ENCODE measurements at places on chromosomes 5 and 9.

GRCh38 chr5:116404016-116404415 lies 170.6 kb downstream of the SEMA6A start:
- DNase-seq: no peak

GRCh38 chr5:36305571-36306326 lies 4.0 kb upstream of the RANBP3L start:
- no peak for DNase-seq

DNA sequence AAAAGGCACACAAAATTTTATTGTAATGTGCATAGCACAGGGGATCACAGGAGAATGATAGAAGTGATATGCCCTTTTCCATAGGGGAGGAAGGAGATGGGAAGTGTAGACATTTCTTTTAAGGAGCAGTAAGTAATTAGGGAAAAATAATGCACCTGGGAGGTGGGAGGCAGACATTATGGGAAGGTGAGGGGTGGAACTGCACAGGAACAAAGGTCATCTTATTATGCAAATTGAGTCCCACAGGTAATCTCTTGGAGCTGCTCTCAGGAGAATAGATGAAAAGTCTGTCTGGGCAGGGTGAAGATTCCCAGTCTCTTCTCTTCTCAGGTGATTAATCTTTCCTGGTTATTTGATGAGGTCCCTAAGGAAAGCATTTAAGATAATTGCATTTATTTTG lies 331.5 kb downstream of the ENC1 start:
- DNase-seq: no peak

- no peak for DNase-seq
Measured at GRCh38 chr5:27034565-27034964, 3.8 kb downstream of the CDH9 start.

DNA sequence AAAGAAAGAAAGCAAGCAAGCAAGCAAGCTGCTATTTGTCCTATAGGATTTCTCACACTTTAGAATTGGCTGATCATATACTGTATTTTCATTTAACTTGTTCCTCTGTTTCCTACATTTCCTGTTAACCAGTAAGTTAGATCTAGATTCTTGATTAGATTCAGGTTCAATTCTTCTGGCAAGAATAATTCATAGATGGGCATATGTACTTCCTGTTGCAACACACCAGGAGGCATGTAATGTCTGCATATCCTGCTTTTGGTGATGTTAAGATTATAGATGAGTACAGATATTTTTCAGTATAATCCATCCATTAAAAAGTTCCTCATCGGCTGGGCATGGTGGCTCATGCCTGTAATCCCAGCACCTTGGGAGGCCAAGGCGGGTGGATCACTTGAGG lies 10.8 kb upstream of the KIF27 start:
- no peak for DNase-seq

- DNase-seq: no peak
Measured at GRCh38 chr5:6551287-6551954, 81.4 kb downstream of the NSUN2 start.

DNA sequence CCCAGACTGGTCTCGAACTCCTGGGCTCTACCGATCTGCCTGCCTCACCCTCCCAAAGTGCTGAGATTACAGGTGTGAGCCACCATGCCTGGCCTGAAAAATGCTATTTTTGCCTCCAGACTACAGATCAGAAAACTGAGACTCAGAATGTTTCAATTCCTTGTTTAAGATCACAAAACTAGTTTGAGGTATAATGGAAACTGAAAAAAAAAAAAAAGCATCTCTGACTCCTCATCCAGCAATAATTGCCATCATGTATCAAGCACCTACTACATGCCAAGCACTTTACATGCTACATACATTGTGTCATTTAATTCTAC lies 35.6 kb downstream of the PLAC8L1 start:
- DNase-seq: no peak

- no peak for DNase-seq
Measured at GRCh38 chr9:16139774-16140173, 586.9 kb downstream of the CCDC171 start.

DNA sequence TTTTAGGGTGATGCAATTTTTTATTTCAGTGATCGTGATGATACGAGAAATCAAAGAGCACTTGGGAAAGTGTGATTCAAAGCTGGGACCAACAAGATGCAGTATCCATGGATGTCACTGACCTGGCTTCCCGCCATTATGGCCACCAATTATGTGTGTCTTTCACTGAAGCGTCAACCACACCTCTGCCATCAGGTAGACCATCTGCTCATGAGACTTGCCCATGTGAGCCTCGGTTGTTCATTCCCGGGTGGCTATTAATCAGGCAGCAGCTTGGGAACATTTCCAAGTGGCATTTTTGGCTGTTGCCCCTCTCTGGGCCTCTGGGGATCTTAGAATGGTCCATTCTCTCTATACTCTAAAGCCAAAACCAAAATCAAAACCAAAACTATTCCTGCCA lies 436.0 kb upstream of the ADAMTSL1 start:
- no peak for DNase-seq

GRCh38 chr5:31770998-31771397 lies 132.1 kb downstream of the PDZD2 start:
- DNase-seq: no peak

DNA sequence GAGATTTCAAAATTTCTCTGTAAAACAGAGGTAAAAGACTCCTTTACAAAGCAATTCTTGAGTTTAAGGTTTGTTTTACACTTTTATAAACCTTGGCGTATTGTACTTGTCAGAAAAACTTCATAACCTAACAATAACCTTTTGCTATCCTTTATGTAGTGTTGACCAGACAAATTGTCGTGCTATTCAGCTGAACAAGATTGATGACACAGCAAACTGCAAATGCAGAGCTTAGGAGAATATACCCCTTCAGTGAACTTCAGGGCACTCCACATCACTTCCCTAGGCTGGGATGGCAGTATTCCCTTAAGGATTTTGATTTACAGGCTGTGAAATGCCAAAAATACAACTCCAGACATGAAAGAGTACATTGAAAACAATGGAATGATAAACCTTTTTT lies 89.2 kb upstream of the CDH18 start:
- DNase-seq: no peak

DNA sequence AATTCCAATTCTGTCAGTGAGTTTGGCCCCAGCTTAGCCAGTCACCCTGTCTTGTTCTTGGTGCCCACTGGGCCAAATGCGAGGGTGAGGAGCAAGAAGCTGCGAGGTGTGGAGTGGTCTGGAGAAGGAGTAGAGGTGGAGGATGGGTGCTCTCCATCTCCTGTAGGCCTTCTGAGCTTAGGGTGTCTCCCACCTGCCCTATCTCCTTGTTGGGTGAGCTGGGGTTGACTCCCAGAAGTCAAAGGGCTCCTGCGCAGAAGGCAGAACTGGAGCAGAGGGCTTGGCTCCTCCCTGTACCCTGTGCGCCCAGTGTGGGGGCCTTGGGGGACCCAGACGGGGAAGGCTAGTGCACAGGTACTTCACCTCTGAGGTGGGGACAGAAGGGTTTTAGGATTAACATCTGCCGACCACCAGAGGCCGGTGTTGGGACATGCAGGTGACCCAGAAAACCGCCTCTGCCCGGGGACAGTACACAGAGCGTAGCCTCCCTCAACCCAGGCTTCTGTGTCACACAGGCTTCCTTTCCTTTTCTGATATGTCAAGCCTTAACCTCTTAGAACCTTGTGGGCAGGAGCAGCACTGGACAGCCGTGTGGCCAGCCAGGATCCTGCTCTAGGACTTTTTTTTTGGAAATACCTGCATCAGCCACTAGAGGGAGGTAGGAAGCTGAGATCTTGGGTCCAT lies 16.9 kb downstream of the IL5 start:
- peak; percentile 34 for DNase-seq

GRCh38 chr5:32098890-32099310 lies 75.2 kb downstream of the GOLPH3 start:
- no peak for DNase-seq

- DNase-seq: no peak
Measured at GRCh38 chr9:133729617-133730281, 8.4 kb downstream of the SARDH start.

Measured in stimulated activated CD4-positive, alpha-beta T cell treated with anti-CD3 and anti-CD28 coated beads, Interleukin-1b, Interleukin-23, amount 100 ng/mL, for 4 hours (primary cell).